Caco-2 (cell line): ENCODE measurements at places on chromosomes 13 and 19.

DNA sequence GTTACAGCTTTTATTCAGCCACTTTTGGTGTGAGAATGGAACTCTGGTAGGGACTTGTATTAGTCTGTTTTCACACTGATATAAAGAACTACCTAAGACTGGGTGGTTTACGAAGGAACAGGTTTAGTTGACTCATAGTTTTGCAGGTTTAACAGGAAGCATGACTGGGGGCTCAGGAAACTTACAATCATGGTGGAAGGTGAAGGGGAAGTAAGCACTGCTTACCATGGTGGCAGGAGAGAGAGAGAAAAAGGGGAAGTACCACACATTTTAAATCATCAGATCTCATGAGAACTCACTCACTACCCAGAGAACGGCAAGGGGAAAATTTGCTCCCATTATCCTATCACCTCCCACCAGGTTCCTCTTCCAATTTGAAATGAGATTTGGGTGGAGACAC lies 942.2 kb downstream of the PCDH17 start:
- DNase-seq, result no peak

DNA sequence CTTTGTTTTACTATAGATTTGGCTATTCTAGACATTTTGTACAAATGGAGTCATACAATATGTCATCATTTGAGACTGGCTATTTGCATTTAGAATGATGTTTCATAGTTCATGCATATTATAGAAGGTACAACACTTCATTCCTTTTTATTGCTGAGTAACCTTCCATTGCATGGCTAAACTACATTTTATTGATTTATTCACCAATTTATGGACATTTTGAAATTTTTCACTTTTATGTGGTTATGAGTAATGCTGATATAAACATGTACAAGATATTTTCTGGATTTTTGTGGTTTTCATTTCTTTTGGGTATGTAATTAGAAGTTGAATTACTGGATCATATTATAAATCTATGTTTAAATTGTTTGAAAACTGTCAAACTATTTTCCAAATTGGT lies 710.3 kb upstream of the SLITRK5 start:
- DNase-seq, result no peak

- no peak for DNase-seq
These were observed 72.5 kb upstream of the MTIF3 start for GRCh38 chr13:27522847-27523246.

DNA sequence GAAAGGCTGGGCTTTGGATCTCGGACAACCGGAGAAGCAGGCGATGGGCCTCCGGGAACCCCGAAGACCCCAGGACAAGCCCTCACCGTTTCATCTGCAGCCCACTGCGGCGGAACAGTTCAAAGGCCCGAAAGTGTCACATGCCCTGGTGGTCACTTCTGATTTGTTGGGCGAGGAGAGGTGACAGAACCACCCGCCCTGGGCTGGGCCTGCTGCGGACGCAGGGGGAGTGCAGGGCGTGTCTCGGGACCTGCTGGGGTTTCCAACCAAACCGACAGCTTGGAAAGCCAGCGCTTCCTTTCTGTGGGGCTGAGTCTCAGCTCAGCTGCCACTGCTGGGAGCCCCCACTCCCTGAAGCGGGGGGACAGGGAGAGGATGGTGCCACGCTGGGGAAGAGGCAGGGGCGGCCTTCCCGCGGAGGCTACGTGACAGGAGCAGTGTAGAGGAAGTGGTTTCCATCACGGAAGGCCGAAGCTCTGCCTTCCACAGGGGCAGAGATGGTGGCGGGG lies 22.8 kb upstream of the ZBTB7A start:
- no peak for DNase-seq

GRCh38 chr13:94537740-94538630 lies 58.0 kb downstream of the TGDS start:
- DNase-seq, result no peak

DNA sequence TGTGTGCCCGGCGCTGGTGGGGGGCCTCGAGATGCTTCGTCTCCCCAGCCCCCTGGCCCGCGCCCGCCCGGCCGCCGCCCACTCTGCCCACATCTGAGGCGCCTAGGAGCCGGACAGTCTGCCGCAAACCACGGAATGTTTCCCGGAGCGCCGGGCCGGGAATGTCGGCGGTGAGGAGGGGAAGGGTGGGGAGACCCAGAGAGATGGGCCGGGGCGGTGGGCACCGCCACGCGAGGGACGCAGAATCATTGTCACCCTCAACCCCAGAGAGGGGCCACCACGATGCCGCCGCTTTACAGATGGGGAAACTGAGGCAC lies 46.1 kb upstream of the NFIC start:
- no peak for DNase-seq

GRCh38 chr13:93867481-93867880 lies 612.0 kb downstream of the DCT start:
- DNase-seq, result no peak

GRCh38 chr13:81051873-81052272 lies 710.9 kb upstream of the SPRY2 start:
- no peak for DNase-seq

- no peak for DNase-seq
These were observed 59.1 kb upstream of the GPR183 start for GRCh38 chr13:99366075-99366987.

DNA sequence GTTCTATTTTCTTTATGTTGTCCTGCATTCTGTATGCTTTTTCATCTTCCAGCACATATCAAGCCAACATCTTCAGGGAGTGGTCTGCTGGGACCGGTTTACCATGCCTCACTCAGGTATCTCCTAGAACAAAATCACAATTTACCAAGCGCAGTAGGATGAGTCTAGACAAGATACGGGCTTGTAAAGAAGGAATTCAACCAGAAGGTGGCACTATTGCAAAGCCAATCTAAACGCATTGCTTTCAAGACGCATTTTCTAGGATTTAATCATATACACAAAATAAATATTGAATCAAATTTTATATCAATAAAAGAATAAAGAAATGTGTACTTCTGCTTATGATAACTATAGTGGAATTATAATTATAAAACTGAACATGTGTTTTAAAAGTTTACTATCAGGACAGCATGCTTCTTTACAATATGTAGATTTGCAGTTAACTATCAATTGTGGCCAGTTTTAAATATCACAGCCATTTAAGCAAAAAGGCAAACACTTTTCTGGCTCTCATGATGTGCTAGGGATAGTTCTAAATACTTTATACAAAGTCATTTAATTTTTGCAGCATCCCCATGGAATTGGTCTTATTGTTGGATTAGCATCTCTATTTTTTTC lies 16.1 kb upstream of the TPP2 start:
- DNase-seq, result peak; percentile 54

- no peak for DNase-seq
These were observed 1.5 kb upstream of the PCDH20 start for GRCh38 chr13:61417086-61417570.
